Midbrain (tissue), 1 donor: ENCODE measurements at places on chromosomes 5 and 9.

DNA sequence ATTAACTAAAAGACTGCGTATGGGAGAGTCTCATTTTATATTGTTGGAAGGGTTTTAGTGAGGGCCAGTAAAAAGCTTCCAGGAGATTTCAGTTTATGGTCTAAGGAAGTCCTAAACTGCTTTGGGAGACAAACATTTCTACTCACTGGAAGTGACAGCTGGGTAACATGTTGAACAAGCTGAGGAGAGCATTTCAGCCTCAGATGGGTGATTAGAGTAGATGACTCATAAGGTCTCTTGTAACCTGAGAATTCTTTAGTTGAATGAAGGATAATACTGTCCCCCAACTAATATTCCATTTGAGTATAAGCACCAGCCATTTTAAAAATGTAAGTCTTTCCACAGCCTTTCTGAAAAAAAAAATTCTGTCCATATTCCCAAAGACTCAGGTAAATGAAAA is 218.0 kb upstream of the C9orf72 start:
- DNase-seq: no peak

- DNase-seq: no peak
These were observed 45.0 kb downstream of the DOCK8 start for GRCh38 chr9:259405-260404.

DNA sequence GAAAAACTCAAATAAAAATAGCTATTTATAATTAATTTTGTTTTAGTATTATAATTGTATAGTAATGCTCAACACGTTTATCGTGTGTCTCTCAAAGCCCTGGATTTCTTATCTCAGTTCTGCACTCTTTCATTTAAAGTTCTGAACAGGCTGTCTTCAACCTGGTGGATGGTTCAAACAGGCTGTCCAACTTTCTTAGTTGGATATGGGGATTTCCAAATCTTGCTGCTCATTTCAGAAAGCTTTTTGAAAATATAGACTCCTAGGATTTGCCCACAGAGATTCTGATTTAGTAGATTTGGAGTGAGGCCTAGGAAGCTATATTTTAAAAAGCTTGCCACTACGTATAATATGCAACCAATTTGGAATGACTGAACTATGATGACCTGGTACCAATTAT is 120.3 kb downstream of the GRIA1 start:
- no peak for DNase-seq

GRCh38 chr9:99816392-99816791 is 5.3 kb upstream of the NR4A3 start:
- DNase-seq: no peak

- DNase-seq: no peak
These were observed 22.7 kb downstream of the KIF3A start for GRCh38 chr5:132714456-132715307.

- DNase-seq: no peak
These were observed 139.2 kb upstream of the HMHB1 start for GRCh38 chr5:143672806-143673205.

DNA sequence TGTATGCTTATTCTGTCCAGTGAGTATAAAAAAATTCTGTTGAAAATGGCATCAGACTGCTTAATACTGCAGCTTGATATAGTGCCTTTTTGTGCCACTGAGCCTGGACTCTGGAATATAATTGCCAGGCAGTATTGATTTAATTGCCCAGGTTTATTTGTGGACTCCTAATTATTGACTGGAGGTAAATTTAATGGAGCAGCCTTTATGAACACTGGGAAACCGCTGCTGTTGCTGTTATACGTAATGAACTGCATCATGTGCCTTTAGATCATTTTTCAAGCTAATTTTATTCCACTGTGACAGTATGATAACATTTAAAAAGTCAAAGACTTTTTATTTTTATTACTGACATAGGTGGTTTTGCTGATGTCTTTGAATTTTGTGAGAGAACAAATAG is 90.2 kb upstream of the SH3GL2 start:
- no peak for DNase-seq
